Caco-2 (cell line): ENCODE measurements at places on chromosomes 3 and 15. TPM values are rescaled to one million over a fixed set of nuclear protein-coding genes. Genes with fewer than 3 reads are reported as not detected.

DNA sequence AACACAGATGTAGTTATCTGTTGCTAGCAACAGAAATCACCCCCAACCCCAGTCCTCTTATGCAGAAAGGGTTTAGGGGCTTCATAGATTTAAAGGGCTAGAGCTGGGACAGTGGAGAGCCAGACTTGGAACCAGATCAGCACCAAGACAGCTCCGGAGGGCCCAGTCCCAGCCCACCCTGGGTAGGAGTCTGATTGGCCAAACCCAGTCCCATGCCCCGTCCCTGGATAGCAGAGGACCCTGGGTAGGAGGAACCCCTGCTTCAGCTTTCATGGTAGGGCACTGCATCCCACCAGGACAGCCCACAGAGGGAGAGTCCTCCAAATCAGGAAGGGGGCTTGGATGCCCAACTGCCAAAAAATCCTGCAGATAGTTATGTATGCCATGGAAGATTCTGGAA is 103.0 kb downstream of the CORO2B start:
- DNase-seq, result no peak

DNA sequence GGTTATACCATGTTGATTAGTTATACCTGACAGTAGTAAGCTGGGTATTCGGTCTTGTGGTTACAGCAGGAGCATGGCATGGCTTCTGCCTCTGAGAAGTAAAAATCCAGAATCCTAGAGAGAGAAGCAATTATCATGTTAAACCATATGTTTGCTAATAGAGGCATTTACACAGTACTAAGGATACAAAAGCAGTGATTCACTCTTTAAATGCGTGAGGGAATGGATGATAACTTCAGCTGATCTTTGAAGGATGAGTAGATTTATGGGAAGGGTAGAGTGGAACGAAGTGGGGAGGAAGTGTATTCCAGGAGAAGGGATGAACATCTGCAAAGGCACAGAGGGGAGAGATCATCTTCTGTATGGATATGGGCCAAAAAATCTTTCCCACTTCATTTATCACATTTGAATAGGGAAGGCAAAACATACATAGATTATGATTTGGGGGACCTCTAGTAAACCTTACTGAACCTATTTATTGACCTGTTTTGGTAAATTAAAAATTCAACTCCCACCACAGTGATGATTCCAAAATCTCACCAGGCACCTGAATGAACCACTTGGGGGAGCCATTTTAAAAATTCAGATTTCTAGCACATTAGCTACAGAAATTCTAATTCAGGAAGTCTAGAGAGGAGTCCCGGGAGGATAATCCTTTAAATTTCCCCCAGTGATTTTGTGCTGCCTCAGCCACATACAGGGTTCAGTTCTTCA is 35.1 kb downstream of the IGSF10 start:
- DNase-seq, result no peak

DNA sequence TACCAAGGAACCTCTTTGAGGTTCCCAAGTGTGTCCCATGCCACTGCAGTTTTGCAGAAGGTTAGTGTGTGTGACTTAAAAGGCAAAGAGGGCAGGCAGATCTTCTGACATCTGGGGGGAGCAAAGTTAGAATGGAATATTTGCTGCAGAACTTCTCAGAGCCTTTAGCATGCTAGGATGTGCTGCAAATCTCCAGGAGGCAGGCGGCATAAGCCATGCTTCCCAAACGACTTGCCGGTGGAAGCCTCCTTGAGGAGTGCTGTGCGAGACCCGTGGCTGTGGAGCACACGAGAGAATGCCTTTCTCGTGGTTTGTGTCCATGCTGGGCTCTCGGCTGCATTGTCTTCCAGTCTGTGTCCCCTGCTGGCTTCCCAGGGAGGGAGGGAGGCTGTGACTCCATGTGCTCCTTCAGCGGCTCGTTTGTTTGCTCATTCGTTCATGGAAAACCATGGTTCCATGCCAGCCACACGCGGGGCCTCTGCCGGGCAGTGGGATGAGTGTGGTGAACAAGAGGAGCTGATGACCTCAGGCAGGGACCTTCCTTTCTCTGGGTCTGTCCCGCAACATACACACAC is 13.8 kb downstream of the HDAC11 start:
- DNase-seq, result no peak

DNA sequence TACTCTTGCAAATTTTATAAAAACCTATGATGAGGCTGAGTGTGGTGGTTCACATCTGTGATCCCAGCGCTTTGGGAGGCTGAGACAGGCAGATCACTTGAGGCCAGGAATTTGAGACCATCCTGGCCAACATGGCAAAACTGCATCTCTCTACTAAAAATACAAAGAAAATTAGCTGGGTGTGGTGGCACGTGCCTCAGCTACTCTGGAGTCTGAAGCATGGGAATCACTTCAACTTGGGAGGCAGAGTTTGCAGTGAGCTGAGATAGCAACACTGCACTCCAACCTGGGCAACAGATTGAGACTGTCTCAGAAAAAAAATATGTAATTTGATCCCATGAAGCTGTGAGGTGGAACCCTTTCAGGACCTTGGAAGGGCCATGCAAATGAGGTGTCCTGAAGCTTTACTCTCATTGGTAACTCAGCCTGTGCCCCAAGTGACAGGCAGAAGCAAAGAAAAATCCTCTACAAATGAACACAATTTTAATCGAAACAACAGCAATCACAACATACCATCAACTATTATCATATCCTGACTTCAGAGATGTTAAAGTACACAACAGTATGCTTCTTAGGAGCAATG is 84.6 kb upstream of the CDV3 start:
- DNase-seq, result peak; percentile 53

DNA sequence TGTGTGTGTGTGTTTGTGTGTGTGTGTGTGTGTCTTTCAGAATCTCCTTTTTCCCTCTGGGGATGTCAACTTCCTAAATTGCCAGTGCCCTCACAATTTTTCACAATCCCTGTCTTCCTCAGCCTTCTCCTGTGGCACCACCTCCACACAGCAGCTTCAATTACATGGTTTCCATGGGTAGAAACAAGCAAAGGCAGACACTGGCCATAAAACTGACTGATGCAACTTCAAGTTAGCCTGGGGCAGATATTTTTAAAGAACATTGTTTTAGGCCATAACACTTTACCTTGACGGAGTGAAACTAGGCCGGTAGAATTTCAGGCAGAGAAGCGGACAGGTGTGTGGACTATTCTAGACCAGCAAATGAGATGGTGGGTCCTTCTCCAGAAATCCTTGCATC is 405.8 kb upstream of the SUCLG2 start:
- DNase-seq, result no peak

DNA sequence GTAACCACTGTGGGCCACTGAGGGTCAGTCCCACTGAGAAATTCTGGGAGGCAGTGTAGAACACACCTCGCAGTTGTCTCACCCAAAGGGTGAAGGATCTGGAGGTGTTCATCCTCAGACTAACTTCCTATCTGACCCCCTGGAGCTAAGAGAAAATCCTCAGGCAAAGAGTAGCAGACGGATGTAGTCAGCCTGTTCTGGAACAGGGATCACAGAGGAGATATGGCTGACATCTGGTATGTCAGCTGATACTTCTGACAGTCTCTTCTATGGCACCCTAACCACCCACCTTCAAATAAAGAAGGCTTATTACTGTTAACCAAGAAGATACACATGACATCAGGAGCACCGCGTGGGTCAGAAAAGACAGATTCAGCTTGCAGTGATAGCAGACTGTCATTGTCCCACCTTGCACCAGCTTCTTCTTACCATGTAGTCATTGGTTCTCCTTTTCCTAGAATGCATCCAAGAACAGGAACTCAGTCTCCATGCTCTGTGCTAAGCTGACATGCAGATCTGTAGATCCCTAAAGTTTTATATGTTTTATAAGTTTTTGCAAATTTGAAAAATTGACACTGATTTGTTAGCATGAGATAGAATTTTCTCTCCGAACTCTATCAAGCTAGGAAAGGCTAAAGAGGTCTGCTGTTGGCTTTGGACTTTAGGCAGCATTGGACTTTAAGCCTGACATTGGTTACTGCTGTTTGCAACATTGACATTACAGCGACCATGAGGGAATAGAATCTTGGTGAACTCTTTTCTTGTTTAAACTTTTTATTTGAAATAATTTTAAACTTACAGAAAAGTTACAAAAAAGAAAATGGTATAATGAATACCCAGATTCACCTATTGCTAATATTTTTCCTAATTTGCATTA is 60.4 kb downstream of the KBTBD12 start:
- DNase-seq, result no peak

- DNase-seq, result no peak
Measured at GRCh38 chr15:59299929-59300617, 72.6 kb downstream of the MYO1E start.

- no peak for DNase-seq
Measured at GRCh38 chr3:13002398-13003124, 70.7 kb downstream of the IQSEC1 start.

GRCh38 chr3:47715928-47716327 is 65.8 kb downstream of the SMARCC1 start:
- DNase-seq, result no peak

DNA sequence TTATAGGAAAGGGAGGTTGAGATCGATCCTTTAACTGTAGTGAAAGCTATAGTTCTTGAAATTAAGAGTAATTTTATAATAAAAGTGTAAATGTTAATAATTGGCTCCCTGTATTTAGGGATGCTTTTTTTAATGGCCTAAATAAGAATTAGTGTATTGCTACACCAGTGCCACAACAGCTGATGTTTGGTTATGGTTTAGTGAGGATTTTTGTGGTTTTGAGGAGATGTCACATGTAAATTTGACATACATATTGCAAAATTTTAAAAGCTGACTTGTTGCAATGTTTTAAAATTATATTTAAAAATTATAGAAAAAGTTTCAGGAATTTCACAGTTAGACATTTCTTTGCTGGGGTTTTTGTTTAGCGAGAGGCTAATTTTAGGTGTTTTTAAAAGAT is 3.9 kb downstream of the TSC22D2 start:
- no peak for DNase-seq

- DNase-seq, result no peak
Measured at GRCh38 chr3:150220799-150221198, 187.3 kb upstream of the TSC22D2 start.

- no peak for DNase-seq
Measured at GRCh38 chr15:70547846-70548487, 215.4 kb downstream of the UACA start.

The P2RY13 gene
- total RNA-seq, result not detected in 2 replicates

The RCN2 gene
- 72.8 and 73.7 TPM in 2 replicates for total RNA-seq

The GPR87 gene
- total RNA-seq, result 0.18 and 0.28 TPM in 2 replicates

The GP5 gene
- total RNA-seq, result 0.12 and 0.25 TPM in 2 replicates

The CLSTN2 gene
- 20.1 and 26.1 TPM in 2 replicates for total RNA-seq

The PPP2R3A gene
- total RNA-seq, result 9.5 and 10.2 TPM in 2 replicates

The ALG1L2 gene
- total RNA-seq, result 1.0 and 1.6 TPM in 2 replicates

The LRRC31 gene
- total RNA-seq, result 0.64 and 0.70 TPM in 2 replicates
